Posterior vena cava (tissue), 2 donors: ENCODE measurements at places on chromosomes 1 and 21. TPM values are rescaled to one million over a fixed set of nuclear protein-coding genes. Genes with fewer than 3 reads are reported as not detected.
A peak's percentile ranks its signal among the peaks of the same experiment; 100 is the strongest.

DNA sequence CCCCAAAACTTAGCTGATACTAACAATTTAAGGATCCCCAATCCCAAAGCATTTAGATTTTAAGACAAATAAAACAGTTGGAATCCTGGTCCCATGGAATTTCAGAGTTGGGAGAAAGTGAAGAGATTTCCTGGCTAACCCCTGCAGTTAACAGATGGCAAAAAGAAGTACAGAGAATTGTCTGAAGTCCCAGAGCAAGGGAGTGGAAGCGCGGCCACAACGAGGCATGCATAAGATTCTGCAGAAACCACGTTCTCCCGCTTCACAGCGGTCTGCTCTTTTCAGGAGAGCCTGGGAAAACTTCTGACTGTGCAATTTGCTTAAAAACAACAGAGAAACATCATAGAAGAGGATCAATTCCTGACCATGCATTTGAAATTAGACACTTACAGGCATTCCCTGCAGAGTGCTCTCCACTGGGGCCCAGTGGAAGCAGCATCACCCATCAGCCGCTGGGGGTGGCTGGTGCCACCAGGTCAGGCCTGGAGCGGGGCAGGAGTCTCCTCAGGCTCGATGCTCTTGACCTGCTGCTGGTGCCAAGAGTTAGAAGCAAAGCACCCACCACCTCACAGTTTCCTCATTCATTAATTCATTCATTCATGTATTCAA is 226.7 kb upstream of the POU3F1 start:
- DNase-seq = no peak

- no peak for DNase-seq
Measured at GRCh38 chr1:206768472-206769303, 1.9 kb upstream of the IL19 start.

DNA sequence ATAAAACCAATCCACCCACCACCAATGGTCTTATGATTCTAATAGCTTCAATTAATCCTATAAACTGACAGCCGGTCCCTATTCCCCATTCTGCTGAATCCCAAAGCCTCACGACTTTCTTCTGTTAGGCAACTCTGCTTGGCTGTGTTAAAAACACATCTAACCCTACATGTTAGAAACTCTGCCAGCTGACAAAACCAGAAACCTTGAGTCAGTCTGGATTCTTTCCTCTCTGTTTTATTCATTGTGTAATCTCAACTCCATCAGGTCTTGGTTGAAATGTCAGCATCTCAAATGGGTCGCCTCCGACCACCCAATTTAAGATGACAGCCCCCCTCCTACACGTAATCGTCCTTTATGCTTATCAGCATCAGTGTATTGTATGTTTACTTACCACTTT is 312.1 kb downstream of the DISC1 start:
- no peak for DNase-seq

- DNase-seq = no peak
Measured at GRCh38 chr1:79808816-79809475, 802.4 kb upstream of the ADGRL4 start.

- no peak for DNase-seq
Measured at GRCh38 chr1:146051452-146051851, 29.9 kb upstream of the HJV start.

- no peak for DNase-seq
Measured at GRCh38 chr1:245999697-246000637, 507.1 kb downstream of the SMYD3 start.

- peak; percentile 19 for DNase-seq
Measured at GRCh38 chr1:19433719-19433998, 51.7 kb downstream of the CAPZB start.

DNA sequence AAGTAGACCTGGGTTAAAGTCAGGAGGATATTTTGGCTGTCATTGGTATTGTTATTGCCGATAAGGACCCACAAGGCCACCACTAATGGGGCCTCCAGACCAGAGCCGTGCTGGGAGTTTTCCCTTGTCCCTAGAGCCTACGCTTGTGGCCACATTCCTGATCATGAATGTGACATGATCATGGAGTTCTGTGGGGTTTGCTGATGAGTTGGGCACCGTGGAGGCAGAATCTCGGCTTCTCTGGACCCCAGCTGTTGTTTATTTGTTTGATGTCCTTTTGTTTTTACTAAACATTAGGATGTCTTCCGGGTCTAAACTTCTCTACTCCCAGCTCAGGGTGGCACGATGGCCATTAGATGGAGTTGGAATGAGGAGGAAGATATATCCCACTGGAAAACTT is 74.9 kb upstream of the TMPRSS2 start:
- peak; percentile 10 for DNase-seq

SLC1A7 gene
- 2.5 TPM for total RNA-seq

SPRR2B gene
- not detected for total RNA-seq

MFSD2A gene
- 0.69 TPM for total RNA-seq
